ENCODE measurements at places on chromosomes 2 and 18. TPM values are rescaled to one million over a fixed set of nuclear protein-coding genes. Genes with fewer than 3 reads are reported as not detected.

Gene NEU2
- not detected for total RNA-seq

Gene TUBA3E
- total RNA-seq, result not detected

Gene HOXD4
- 8.7 TPM for total RNA-seq

Gene IL37
- not detected for total RNA-seq

Gene ATP9B
- 28.1 TPM for total RNA-seq

Gene ACADL
- not detected for total RNA-seq

Gene CSRNP3
- total RNA-seq, result not detected

Gene CRYGC
- not detected for total RNA-seq

Gene EVX2
- total RNA-seq, result not detected

Gene ANAPC1
- total RNA-seq, result 119 TPM

Gene TMEM178A
- 0.80 TPM for total RNA-seq

Gene MC2R
- not detected for total RNA-seq

Gene ZBTB14
- total RNA-seq, result 24.4 TPM

Gene EDAR
- not detected for total RNA-seq

Gene IL18R1
- total RNA-seq, result 6.4 TPM

Gene COL5A2
- total RNA-seq, result 81.4 TPM

Gene BOLL
- not detected for total RNA-seq

Gene KATNAL2
- 3.0 TPM for total RNA-seq

Gene TSPYL6
- total RNA-seq, result not detected

Gene MEIS1
- 18.8 TPM for total RNA-seq

Gene TNS1
- total RNA-seq, result 38.2 TPM

Gene LBX2
- total RNA-seq, result 3.2 TPM

Gene SH3RF3
- 7.3 TPM for total RNA-seq

Gene ONECUT2
- total RNA-seq, result under 0.01 TPM
